ENCODE measurements at places on chromosomes 6 and 20.

DNA sequence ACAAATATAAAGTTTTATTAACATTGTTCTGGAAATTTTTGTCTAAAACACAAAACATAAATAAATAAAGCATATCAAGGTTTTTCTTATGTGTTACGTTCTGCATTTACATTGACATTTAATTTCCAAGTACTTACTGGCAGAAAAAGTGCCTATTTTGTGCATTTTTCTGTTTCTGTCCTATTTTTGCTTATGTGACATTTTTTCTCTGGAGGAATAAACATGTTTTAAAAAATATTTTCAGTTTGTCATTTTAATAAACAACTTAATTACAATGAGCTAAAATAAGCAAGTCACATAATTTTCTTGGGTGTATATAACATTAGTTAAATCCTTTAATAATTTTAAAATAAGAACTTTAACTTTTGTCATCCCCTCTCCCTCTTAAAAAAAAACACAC is 94.4 kb upstream of the HS3ST5 start:
- no peak for DNase-seq

- peak; percentile 19 for DNase-seq
Observed at GRCh38 chr20:41135187-41135887, 2.0 kb upstream of the PLCG1 start.

DNA sequence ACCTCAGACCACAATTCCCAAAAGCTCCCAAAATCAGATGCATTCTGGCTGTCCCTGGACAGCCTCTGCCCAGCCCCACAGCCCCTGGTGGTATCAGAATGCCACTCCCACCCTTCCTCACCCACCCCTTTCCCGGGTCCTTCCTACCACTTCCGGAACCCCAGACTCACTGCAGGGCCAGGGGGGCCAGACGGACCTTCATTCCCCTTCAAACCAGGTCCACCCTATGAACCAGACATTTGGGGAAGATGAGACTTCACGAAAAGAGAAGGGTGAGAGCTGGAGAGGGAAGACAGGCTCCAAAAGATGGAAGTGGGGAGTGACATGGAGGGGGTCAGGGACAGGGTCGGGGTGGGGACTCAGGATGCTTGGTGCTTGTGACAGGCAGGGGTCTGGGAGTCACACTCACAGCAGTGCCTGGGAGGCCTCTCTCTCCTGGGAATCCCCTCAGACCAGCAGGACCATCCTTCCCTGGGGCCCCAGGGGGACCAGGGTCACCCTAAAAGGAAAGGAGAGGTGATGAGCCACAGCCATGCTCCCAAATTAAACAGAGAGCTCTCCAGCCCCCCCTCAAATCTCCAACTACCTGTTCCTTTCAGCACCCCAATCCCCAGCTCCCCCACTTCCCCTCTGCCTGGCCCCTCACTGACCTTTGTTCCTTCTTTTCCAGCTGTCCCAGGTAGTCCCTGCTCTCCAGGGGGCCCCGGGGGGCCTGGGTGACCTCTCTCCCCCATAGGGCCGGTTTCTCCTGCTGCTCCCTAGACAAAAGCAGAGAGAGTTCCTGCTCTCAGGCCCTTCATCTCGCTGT is 20.2 kb downstream of the COL11A2 start:
- DNase-seq: no peak

DNA sequence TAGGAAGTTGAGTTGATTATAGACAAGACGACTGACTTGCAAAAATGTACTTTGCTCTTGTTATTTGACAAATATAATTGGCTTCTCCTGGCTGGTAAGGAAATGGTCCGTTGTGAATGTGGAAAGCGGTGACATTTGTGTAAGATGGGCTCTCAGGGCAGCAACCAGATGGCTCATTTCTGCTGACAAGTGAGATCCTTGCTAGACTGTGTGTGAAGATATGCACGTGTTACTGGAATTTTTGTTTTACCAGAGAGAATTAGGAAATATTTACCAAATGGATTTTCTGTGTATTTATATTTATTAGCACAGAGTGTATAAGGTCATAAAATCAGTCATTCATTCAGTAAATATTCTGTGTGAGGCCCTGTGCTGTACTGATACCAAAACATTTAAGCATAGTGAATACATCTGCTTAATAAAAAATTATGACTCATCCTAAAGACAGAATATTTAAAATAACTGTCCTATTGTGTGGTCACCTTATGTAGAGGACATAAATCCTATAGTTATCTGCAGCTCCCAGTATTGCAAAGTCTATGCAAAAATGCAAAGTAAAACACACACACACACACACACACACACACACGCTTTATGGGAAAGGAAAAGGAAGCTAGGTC is 109.9 kb upstream of the ASF1A start:
- DNase-seq: peak; percentile 30
